ENCODE measurements at places on chromosomes 4 and X.

GRCh38 chr4:87017580-87018342 is 83.0 kb downstream of the AFF1 start:
- peak; percentile 51 for DNase-seq

DNA sequence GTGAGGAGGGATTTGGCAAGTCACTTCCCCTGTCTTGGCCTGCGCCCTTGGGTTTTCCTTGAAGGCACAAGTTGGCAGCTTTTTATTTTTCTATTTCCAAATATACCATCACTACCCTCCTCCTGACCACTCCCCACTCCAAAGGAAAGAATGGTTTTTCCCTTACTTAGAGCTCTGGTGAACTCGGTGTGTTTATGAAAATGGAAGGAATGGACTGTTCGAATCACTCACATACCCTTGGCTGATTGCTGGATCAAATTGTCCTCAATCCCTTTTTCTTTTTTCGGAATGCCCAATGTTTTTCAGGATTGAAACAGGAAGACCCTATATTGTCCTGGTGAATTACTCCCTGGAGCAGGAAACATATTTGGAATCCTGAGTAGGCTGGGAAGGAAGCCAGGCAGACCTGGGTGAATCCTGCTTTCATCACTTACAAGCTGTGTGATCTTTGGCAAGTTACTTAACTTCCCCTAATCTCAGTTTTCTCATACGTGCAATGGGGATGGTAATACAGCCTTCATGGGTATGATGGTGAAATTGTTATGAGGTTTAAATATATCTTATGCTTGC is 70.7 kb downstream of the RTL5 start:
- no peak for DNase-seq

DNA sequence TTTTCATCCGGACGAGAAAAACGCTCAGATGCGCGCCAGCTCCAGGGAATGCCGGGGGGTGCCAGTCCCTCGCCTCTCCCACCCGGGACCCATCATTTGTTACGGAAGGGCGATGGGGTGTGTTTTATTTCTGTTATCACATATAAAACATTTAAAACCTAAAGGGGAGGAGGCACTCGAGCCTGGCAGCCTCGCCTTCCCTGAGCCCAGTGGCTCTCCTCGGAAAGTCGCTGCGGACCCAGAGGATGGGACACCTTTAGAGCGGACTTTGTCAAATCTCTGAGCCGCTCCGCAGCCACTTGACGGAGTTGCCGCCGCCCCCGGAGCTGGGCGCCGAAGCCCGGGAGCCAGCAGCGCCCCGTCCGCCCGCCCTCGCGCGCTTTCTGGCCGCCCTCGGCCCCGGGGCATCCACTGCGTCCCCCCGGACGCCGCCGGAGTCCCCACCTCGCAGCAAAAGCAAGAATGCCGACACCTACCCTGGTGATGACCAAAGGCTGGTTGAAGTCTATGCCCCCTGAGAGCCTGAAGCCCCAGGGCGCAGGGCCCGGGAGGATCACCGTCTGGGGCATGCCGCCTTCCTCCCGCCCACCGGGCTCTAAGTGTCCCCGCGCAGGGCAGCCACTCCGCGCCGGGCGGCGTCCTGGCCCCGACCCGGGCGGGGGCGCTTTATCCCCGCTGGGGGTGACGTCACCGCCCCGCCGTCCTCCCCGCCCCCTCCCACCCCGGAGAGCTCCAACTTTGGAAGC is at the start of gene PDLIM3:
Gene PDLIM3 (minus strand): TSS at position 642 of the 746 bp plus-strand sequence. CDS start 73 bp downstream, at position 569.
- DNase-seq, result no peak

DNA sequence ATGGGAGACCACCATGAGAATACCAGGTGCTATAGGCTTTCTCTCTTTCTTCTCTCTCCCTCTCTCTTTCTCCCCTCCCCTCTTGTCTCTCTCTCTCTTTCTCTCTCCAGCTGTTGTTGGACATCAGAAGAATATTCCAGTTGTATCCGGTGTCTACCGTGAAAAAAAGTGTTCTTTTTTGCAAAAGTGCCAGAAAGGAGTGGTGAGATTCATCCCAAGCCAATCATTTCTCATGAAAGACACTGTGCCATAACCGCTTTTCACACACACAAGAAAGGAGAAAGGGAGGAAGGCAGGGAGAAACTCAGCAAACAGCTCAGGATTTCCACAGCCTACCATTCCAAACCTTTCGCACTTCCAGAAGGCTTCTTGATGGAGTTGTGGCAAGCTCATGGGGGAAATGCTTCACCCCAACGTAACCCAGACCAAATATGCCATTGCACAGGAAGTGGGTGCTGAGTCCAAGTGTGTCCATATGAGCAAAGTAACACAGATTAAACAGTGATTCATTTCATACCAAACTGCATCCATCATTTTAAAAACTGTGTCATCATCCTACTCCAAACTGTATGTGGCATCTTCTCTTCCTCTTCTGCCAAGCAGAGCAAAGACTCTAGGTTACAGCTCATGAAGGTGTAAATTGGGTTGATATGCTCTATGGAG is 224.0 kb downstream of the APBB2 start:
- DNase-seq, result peak; percentile 97

- no peak for DNase-seq
Measured at GRCh38 chr4:108110450-108110849, 58.3 kb downstream of the LEF1 start.

DNA sequence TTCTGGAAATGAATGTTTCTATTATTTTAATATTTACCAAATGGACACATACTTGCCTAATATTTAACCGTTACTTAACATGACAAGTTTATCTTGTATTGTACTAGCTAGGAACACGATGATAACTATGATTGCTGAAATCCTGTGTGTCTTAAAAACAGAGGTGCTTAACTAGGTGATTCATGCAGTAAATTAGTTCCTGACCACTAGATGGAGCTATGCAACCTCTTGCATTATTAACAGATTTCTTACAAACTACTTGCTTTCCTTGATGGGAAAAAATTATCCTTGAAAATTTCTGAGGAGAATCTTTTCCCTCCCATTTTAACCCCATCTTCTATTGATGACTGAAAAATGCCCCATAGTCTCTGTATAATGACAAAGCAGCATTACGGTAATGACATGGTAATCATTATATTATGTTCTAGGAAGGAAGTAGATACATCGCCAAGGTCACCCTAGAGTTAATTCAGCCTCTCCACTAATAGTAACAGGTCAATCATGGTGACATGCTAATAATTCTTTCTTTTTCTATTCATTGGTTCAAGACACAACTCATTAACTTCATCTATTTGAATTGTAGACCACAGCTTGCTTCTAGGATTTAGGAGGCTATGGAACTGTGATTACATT is 844.2 kb downstream of the RAPGEF2 start:
- DNase-seq, result peak; percentile 24

DNA sequence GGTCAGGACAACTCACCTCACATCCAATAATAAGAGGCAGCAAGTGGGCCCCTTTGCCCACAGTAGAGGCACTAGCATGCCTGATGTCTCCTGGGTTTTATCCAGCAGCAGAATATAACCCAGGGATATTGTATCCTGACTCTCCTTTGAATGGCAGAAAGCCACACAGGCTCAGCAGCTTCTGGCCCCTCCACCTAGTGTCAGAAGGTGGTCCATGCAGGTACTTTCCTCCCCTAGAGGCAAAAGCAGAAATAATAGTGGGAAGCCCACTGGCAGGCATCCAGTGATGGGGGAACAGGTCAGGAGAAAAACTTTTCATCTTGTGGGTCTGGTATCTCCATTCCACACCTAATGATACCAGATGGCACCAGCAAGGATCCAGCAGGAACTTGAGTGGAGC is 75.5 kb upstream of the IRS4 start:
- no peak for DNase-seq

DNA sequence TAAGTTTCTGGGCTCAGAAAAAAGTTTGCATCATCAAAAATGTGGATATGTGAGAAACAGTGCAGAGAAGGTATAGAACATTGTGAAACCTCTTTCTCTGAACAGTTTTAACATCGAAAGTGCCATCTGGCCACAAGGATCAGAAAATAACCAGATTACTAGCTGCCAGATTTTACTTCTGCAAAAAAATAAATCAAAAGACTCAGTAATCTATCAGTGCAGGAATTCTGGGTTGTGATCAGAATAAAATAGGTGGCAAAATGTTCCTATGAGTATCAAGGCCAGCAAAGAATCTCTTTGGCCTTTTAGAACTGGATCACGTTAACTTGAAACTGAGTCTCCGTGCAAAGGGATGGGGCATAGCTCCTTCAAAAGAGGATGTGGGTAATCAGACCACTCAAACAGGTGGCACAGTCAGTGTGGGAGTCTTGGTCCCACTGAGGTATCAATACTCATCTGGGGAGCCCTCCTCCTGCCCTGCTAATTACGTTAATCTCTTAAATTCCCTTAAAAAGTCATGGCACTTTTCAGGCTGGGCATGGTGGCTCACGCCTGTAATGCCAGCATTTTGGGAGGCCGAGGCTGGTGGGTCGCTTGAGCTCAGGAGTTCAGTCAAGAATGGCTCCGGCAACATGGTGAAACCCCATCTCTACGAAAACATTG is 26.7 kb upstream of the RBM47 start:
- DNase-seq, result no peak

DNA sequence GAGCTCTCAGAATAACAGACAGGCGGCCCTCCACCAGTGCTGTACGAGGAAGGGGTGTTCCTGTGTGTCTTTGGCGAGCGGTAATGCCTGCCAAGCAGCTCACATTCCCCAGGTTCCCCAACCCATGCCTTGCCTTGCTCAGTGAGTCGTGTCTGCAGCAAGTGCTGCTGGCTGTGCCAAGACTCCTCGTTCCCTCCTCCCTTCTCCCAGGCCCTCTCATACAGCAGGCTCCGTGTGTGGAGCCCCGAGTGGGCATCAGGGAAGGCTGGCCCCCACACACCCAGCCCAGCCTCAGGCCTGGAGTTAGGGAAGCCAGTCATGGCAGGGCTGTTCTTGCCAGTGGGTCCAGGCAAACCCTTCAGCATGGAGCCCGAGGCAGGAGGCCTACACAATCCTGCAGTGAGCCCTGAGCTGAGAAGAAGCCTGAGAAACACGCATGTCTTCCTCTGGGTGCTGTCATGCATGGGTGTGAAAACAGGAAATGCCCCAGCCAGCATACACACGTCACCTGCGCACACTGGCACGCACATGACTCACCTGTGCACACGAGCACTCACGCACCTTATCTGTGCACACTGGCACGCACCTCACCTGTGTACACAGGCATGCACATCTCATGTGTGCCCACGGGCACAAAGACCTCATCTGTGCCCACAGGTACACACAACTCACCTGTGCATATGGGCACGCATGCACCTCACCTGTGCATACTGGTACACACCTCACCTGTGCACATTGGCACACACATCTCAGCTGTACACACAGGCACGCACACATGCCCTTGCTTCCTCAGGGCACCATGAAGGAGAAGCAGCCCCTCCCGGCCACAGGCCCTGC is 238.7 kb downstream of the DHRSX start:
- DNase-seq, result no peak

DNA sequence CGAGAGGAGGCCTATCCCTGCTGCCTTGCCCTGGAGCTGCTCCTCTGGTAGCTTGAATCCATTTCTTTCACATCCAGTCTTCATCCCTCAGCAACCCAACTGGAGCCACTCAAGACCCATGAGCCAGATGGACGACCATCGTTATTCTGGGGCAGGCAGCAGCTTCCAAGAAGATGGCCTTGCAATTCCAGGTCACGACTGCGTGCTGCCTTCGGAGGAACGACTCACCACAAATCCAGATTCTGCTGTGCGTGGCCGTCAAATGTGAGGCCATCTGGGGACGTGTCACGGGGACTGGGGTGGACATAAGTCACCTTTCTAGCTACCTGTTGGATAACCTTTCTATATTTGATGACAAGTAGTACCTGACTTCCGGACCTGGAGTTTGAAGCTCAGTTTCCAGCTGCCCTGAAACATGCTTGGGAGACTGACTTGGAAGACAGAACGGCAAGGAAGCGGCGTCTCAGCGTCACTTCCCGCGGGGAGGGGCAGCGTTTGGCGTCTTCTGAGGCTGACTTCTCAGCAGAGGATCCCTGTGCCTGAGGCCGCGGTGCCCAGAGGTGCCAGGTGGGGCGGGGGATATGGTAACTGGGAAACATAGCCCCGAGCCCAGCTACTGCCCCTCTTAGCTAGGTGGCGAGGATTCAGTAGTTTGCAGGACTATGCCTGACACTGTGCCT is 11.7 kb upstream of the TMEM271 start:
- no peak for DNase-seq

- no peak for DNase-seq
Measured at GRCh38 chrX:110755061-110755460, 40.6 kb downstream of the CHRDL1 start.

- no peak for DNase-seq
Measured at GRCh38 chrX:50000937-50001542, 78.6 kb downstream of the CLCN5 start.

DNA sequence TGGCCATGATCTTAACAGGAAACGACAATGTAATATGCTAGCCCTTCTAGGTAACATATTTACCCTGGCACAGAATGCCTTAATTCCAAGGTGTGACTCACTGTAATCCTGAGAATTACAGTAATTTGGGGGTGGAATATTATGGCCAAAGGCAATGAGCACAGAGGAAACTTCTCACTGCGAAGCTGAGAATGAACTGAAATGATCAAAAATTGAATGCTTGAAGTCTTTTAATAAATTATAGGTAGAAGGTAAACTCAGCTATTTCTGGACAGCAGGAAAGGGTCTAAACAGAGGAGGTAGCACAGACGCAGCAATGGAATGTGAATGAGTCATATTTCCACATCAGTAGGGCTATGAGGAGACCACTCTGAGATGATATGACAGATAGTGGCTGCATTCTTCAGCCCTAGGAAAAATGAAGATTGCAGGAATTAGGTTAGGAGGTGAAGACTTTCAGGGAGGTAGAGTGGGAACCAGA is 312.6 kb downstream of the PACRGL start:
- no peak for DNase-seq

DNA sequence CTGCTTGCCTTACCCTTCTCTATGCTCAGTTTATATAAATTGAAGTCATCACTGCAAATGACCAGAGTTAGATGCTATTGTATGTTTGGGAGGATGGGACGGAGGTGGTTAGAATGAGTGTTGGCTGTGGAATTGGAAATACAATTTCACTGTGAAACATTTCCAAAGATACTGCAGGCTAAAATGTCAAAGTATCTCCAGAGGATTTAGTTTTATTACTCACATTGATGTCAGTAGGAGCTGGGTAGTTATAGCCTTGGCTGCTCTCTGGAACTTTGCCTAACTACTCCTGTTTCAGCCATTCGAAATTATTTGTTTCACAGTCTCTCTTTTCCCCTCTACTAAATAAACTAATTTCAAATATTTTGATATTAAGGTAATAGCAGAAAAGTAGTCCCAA is 92.6 kb upstream of the PPP3CA start:
- DNase-seq, result peak; percentile 39
